NCI-H1694 (cell line): ENCODE measurements at places on chromosomes 11 and 22.
A peak's percentile ranks its signal among the peaks of the same experiment; 100 is the strongest.

GRCh38 chr11:20026629-20027555 is 133.4 kb downstream of the DBX1 start:
- no peak for DNase-seq

DNA sequence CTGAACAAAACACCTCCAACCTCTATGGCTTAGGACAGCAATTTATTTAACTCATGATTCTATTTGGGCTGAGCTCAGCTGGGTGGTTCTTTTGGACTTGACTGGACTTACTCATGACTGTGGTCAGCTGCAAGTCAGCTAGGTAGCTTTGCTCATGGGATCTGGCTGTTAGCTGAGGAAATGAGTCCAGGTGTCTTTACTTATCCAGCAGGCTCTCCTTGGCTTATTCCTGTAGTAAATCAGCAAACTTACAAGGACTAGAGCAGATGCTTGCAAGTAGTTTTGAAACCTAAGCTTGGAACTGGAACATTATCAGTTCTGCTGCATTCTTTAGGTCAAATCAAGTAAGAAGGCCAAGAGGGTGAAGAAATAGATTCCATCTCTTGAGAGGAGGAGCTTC is 8.0 kb upstream of the HIKESHI start:
- no peak for DNase-seq

- peak; percentile 25 for DNase-seq
Measured at GRCh38 chr11:23112987-23113886, 253.0 kb upstream of the CCDC179 start.

DNA sequence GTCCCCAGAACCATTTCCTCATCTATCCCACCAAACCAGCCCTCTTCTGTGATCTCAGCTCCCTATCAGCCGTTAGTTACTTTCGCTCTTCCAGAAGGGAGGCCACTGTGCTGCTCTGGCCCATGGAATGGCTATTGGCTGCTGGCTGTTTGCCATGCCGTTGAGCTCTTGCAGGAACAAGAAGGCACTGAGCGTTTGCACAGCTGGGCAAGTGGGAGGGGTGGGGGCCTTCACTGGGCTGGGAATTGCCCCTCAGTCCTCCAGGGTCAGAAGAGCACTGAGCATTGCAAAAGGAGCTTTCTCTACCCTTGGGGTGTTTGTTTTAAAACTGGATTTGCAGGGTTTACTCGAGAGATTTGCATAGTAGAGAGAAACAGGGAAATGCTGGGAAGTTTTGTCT is 129.0 kb upstream of the PARVA start:
- no peak for DNase-seq

- DNase-seq, result no peak
Measured at GRCh38 chr22:21990445-21991303, 8.1 kb upstream of the TOP3B start.

GRCh38 chr11:9493492-9493891 is 32.7 kb downstream of the ZNF143 start:
- DNase-seq, result no peak

DNA sequence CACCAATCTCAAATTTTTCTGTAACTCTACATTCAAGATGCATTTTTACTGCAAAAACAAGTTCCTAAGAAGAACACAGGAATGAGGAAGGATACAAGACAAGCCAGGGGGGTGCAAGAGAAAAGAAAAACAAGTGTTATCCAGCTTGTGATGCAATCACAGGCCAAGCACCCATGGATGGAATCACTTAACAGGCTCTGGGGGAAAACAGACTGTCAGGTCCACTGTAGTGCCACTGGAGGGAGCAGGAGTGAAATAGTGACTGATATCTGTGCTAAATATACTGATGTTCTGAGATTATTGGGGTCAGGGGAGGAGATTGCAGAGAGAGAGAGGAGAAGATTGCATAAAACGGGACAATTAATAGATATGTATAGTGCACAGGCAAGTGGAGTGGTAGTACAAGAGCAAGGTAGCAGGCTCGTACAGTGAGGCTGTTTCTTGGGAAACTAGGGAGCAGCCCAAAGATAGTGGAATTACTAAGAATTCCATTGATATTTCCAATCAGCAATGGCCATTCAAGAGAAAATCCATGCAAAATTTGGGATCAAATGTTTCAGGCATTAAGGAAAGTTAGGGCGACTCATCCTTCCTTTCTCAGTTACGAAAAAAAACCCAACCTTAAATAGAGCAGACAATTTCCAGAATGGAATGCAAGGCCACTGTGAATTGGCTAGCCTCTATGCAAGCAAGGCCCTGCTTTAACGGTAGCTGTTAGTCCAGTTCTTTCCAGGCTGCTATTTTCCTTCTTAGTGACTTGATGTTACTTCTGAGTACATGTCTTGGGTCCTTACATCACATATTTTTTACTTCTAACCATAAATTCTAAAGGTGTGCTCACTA is 52.2 kb upstream of the CEP126 start:
- DNase-seq, result no peak

DNA sequence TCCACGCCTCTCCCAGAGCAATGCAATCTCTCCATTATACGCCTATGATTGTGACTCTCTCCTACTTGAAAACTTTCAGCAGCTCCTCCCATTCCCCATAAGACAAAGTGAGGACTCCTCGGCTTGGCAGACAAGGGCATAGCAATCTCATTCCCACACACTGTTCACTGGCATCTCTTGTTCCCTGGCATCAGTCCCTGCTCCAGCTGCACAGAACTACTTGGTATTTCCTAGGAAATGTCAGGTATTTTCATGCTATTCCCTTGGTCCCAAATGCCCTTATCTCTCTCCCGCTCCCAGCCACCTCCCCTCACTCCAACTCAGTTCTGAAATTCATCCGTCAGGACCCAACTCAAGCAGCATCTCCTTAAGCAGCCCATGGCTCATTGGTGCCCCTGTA is 28.4 kb downstream of the TMPRSS5 start:
- DNase-seq, result no peak

- no peak for DNase-seq
Measured at GRCh38 chr11:78801161-78801884, 226.7 kb upstream of the NARS2 start.

DNA sequence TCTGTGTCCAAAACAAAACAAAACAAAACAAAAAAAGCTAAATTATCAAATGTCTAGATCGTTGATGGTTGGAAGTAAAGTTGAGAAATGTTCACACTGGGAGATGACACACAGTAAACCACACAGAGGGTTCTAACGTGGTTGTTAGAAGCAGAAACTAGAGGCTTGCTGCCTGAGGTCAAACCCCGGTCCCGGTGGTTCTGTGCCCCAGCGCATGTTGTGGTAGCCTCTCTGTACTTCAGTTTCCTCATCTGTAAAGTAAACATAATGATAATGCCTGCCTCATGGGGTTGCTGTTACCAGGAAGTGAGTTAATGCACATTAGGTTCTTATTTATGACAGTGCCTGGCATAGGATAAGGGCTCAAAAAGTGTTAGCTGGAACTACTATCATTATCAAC is 33.4 kb downstream of the PPARA start:
- no peak for DNase-seq

DNA sequence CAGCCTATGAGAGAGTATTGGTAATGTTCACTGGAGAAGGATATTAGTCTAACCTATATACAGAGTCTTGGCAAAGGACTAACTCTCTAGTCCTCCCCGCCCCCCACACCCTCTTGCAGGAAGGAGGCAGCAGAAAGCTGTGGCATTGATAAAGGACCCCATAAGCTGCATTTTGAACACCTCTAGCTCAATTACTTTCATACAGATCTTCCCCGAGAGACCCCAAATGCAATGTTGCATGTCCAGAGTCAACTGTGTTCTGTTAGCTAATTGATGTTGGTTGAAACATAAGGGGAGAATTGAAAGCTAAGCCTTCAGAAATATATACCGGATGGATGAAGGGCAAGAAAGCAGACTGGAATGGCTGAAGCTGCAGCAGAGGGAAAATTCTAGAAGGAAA is 2.8 kb downstream of the MAP6 start:
- no peak for DNase-seq

- no peak for DNase-seq
Measured at GRCh38 chr22:30889996-30890480, 78.5 kb downstream of the MORC2 start.

- DNase-seq, result no peak
Measured at GRCh38 chr11:34149274-34149673, 43.8 kb downstream of the NAT10 start.

DNA sequence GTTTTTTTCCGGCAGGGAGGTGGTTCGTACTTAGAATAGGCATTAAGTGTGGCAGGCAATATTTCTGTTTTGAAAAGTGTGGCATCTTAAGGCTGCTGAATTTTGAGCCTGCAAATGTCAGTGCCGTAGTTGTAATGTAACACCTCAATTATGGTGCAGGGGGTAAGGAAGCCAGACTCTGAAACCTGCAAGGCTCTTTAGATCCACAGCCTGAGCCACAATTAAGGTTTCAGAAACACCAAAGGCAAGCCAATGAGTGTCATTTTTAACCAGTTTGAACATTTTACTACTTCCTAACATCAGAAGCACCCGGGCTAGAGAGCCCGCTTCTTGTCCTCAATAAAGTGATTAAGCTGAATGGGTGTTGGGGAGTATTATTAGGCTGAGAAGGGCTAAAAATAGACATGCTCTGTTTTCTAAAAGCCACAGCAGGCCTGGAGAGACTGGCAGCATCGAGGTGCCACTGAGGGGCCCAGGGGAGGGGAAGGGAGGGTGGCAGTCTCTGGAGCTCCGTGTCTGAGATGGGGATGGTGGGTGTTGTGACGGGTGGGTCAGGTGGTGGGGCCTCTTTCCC is 113.4 kb downstream of the ZBTB16 start:
- DNase-seq, result no peak

DNA sequence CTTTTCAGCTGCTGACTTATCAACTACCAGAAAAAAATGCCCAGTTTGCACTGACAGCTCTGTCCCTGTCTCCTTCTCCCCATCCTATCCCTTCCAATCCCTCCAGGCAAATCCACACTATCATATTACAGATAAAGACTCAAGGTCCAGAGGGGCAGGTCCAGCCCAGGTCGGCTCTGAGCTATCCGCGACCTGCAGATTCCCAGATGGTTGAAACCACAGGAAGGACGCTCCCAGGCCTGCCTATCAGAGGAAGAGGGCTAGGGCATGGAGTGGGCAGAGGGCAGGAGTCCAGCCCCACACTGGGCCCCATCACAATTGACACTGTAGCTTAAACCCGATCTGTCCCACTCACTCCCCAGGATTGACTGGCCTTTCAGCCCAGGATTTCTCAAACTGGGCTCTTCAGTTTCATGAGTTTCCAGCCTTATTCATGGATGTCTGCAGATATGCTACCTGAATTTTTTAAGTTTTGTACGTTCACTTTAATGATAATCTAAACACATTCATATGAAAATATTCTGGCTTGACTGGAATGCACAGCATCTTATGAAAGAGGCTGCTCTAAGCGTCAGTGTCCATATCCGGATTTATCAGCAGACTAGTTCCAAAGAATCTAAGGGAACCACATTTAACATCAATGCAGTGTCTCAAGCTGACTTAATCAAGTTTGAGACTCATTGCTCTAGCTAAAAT is 16.4 kb upstream of the FCHSD2 start:
- no peak for DNase-seq

GRCh38 chr22:39498368-39498767 is 3.7 kb upstream of the MIEF1 start:
- DNase-seq, result peak; percentile 38

DNA sequence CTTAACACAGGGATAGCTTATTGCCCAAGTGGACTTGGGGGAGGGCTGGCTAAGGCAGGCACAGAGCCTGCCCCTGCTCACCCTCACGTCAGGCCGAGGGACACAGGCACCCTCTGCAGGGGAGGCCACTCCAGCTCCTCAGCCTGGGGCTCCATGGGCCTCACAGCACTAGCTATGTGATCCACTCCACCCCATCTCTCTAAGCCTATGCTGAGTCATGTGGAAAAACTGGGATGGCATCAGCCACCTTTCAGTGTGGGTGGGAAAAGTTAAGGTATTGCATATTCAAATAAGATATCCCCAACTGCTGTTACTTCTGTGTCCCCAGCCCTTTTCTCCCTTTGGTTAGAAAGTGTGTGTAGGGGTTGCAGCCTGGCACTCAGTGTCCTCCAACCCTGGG is 22.3 kb downstream of the RANGAP1 start:
- DNase-seq, result no peak

- DNase-seq, result no peak
Measured at GRCh38 chr11:46356924-46357482, 9.7 kb downstream of the DGKZ start.

DNA sequence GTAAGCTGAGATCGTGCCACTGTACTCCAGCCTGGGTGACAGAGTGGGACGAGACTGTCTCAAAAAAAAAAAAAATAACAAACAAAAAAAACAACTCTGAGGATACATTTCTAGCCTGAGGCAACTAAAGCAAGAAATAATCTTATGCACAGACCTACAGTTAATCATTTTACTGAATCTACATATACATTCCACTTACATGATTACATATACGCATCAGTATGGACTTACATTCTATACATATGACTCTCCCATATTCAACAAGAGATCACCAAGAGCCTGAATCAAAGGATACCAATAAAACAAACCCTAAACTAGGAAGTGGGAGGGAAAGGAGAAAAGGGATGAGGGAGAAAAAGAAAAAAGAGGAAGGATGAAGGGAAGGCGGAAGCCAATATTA is 1.1 kb downstream of the ALG8 start:
- DNase-seq, result no peak

GRCh38 chr11:78886616-78887015 is 312.0 kb upstream of the NARS2 start:
- no peak for DNase-seq
